NCI-H1092 (cell line): ENCODE measurements at places on chromosomes 3 and 15.

GRCh38 chr15:40347559-40348473 lies 3.0 kb upstream of the PHGR1 start:
- no peak for DNase-seq

DNA sequence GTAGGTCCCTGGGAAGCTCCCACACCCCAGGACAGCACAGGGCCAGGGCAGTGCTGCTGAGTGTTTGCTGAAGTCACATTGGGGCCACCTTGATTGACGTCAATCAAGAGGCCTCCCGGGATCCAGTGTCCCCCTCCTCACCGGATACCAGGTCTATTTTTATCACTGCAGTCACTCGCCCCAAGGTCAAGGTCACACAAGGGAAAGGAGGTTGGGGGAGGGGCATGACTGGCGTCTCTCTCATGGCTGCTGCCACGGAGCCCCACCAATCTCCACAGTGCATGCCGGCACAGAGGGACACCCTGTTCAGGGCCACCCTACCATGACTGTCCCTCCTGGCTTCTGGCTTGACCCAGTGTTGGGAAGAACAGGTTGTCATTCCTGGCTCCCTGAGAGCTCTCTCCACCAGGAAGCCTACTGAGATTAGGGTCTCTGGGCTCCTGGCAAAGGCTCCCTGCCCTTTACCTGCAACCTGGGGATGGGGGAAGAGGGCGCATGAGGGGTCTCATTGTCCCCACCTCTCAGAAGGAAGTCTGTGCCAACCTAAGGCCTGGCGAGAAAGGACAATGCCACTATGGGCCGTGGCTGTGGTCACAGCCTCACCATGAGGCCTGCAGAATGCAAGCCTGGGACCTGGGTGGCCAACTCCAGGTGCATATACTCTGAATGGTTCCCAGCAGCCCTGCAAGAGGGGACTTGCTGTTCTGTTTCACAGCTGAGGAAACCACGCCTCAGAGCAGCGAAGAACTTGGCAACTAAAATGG lies 1.5 kb downstream of the MYL3 start:
- no peak for DNase-seq

DNA sequence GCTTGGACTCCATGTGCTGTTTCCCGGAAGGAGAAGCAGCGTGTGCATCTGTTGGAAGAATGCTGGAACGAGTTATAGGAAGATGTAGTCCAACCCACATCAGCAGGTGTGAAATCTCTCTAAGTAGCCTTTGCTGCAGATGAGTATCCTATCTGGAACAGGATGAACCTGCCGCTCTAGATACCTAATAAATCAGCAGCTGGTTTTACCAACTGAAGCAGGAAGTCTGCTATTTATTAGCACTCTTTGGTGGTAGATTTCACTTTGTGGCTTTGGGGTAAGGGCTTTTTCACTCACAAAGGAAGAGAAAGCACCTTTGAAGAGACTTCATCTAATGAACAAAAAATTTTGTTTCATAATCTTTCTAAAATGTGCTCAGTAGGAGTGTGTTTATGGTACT lies 66.4 kb downstream of the DCUN1D1 start:
- DNase-seq: no peak

DNA sequence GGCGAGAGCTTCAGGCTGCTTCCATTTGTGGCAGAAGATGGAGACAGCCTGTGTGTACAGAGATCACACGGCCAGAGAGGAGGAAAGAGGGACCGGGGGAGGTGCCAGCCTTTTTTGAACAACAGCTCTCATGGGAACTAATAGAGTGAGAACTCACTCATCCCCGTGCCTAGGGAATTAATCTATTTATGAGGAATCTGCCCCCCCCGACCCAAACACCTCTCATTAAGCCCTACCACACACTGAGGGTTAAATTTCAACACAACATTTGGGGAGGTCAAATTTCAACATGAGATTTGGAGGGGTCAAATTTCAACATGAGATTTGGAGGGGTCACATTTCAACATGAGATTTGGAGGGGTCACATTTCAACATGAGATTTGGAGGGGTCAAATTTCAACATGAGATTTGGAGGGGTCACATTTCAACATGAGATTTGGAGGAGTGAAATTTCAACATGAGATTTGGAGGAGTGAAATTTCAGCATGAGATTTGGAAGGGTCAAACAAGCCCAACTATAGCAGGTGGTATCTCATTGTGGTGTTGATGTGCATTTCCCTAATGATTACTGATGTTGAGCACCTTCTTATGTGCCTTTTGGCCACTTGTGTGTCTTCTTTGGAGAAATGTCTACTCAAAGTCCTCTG lies 20.6 kb upstream of the RFTN1 start:
- DNase-seq: no peak

- DNase-seq: no peak
Measured at GRCh38 chr15:64691896-64692565, 83.4 kb downstream of the RBPMS2 start.

- DNase-seq: no peak
Measured at GRCh38 chr3:45516829-45517228, 77.7 kb upstream of the LIMD1 start.

DNA sequence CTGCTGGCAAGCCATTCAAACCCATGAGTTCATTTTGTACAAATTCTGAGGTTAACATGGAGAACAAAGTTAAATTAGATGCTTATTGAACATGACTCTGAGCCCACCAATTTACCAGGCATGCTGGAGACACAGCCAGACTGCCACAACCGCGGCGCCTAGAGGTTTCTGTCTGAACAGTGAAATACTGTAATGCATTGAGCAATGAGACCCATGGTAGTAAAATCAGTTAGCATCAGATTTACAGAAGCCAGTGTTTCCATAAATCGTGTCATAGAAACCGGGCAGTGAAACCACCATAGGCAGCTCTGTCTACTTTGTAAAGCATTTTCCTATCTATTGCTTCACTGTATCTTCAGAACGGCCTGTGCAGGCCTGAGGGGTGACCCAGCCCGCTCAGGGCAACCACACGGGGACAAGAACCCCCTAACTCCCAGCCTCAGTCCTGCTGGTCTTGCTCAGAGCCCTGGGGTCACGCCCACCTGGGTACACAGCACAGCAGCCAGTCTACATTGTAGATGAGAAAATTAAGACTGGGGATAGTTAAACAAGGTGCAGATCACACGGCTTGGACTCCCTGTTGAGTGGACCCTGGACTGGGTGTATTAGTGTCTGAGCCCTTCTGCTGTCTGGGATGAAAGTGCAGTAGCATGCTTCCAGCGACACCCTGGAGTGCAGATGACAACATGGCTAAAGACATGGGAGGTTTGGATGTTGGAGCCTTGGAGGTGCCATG lies 44.2 kb downstream of the MGLL start:
- no peak for DNase-seq

DNA sequence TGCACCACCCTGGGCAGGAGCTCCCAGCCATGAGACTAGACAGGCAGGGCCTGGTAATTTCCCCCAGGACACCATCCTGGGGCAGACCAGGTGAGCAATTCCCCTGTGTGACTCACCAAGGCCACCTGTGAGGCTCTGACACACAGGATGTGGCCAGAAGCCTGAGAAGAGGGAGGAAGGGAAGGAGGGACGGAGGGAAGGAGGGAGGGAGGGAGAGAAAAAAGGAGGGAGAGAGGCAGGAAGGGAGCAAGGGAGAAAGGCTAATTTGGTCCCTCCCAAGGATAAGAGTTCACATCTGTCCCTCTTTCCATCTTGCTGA lies 25.9 kb downstream of the WNT7A start:
- DNase-seq: no peak

DNA sequence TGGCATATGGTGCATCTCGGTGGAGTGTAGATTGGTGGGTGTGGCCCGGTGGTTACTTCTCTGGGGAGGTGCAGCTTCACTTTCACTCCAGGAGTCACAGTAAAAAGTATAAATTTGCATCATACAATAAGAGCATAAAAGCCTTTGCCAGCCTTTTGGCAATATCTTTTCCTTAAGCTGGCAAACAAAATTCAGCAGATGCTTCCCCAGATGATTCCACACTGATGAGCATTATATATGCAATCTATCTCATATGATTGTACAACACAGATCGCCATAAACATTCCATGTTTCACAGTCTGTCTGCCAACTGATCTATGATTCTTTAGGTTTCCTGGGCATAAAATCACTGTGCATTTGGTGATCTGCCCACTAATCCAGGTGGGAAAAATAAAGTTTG lies 120.2 kb upstream of the ALCAM start:
- no peak for DNase-seq

DNA sequence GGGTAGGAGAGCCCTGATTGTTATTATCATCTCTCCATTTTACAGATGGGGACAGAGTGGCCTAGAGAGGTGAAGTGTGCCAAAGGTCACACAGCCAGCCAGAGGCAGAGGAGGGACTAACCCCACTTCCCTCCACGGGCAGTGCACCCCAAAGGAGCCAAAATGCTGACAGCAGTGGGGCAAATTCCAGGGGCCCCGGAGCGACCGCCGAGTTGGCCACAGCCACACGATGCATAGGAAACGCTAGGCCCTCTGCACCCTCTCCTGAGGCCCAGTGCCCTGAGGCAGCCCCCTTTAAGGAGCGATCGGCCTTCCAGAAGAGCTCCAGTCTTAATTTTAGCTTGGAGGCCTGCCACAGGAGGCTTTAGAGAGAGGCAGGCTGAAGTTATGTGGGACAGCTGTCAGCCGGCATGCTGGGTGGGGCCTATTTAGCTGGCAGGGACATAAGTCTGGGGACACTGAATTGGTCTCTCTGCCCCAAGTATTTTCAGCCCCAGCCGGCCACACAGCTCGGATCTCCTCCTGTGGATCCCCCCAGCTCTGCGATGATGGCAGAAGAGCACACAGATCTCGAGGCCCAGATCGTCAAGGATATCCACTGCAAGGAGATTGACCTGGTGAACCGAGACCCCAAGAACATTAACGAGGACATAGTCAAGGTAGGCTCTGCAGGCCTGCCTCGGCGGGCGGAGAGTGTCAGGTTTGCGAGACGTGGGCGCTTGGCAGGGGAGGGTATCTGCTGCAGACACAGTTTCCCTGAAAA lies at the start of gene CAV3:
CAV3 (plus strand) TSS at position 471 of the 763 bp plus-strand sequence; CDS start at position 546, 75 bp downstream.
- DNase-seq: no peak
